ENCODE measurements at places on chromosomes 4 and X.

DNA sequence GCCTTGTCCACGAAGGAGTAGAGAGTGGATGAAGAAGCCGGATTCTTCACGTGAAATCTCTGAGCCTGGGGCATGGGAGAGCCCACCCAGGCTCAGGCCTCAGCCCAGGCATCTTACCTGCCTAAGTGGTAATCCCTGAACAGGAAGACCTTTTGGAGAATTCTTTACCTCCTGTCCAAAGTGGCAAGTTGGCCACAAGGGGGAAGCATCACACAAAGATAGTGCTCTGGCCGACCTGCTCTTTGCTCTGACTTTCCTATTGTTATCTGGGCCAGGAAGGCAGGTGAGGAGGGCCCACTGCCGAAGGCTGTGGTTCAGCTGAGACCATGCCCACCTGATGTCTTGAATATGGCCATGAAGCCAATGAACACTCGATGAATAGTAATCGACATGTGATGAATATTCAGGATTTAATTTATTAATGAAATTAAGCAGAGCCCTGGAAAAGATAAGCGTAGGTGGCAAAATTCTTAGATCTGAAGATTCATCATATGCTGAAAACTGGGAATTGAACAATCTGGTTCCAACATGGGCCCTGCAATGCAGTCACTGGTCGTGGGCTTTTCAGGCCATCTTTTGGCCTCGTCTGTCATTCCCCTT lies 93.8 kb downstream of the PDGFRA start:
- peak; percentile 11 for DNase-seq

DNA sequence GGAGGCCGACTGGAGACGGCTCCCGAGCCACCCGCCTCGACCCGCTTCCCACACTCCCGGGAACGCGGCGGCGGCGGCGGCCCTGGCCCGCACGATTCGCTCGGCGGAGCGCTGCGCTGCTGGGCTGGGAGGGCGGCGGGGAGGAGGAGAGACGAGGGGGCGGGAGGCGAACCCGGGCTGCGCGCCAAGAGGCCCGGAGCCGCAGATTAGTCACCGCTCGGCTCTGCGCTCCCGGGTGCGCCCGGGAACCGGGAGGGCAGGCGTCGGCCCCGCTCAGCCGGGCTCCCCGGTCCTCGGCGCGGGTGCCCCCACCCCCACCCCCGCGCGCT lies 11.2 kb upstream of the BCOR start:
- DNase-seq: no peak

GRCh38 chr4:76210452-76210851 lies 3.2 kb downstream of the SCARB2 start:
- no peak for DNase-seq

- no peak for DNase-seq
These were observed 57.2 kb upstream of the PUDP start for GRCh38 chrX:7205037-7205577.

- DNase-seq: no peak
These were observed 2.5 kb downstream of the SH3BP2 start for GRCh38 chr4:2795300-2795892.

DNA sequence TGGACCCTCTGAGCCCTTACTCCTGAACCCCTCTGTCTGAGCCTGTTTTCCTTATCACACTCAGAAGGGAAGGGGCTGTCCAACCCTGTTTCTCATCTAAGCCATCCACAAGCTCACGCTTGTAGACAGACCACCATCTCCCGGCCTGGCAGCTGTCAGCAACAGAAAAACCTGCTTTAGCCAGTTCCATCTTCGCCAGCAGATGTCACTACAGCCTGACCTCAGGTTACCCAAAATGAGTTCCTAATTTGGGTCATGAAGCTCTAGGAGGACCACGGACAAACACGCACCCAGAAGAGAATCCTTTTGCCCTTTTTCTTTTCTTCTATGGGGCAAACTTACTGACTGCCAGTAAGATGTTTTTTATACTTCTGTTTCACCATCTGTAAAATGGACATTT lies 445.4 kb downstream of the BCOR start:
- DNase-seq: no peak

DNA sequence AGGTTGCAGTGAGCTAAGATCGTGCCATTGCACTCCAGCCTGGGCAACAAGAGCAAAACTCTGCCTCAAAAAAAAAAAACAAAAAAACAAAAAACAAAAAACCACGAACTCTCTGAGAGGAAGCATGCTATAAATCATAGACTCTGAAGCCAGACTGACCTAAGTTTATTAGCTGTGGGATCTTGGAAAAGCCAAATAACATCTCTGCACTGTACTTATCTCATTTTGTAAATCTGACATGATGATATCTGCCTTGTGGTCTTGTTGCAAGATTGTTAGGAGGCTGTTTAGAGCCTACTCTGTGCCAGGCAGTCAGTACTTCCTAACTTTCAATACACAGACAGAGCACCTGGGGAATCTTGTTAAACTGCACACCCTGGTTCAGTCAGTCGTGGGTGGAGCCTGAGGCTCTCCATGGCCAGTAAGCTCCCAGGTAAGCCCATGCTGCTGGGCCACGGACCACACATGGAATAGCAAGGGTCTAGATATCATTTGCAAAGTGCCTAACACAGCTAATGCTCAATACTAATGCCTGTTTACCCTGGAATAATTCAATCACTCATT lies 107.6 kb upstream of the SMIM10 start:
- no peak for DNase-seq

GRCh38 chr4:142307857-142308256 lies 538.2 kb downstream of the INPP4B start:
- no peak for DNase-seq

DNA sequence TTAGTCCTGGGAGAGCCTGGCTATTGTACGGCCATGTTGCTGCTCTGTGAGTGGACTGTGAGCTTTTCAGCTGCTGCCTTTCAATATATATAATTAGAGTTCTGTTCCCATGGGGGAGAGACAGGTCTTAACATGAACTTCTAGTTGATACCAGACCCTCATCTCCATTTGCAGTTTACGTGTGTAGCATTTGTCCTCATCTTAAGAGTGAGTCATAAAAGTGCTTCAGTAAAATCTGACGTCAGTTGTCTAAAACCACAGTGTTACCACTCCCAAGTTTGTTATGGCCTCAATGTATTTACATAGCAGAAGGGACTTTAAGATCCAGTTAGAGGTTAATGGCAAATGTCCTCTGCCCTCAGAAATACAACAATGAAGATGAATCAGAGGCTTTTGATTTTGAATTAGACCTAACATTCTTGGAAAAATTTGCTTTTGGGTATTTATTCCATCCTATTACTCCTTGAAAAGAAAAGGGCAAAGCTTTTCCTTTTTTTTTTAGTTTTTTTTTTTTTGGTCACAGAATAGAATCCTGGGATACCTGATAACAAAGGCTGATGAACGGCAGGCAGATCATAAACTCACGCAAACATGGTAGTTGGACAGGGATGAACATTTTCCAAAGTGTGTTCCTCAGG lies 38.6 kb downstream of the PHOX2B start:
- DNase-seq: no peak

GRCh38 chrX:50579955-50580354 lies 109.3 kb upstream of the DGKK start:
- peak; percentile 0 for DNase-seq

GRCh38 chrX:16469870-16470269 lies 180.1 kb upstream of the S100G start:
- DNase-seq: no peak

DNA sequence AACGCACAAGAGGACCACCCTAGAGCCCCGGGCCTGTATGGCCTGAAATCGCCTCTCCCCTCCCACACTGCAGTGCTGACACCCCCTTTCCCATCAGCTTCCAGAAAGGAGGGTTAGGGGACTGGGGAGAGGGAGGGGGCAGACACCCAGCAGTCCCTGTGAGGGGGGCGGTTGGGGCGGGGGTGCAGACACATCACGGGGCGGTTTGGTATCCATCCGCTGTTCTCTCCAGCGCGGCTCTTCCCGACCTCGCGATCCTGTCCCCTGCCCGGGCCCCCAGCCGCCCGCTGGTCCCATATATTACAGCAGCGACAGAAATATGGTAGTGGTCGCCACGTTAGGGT lies 404 bp upstream of the GPRASP2 start:
- DNase-seq: no peak

GRCh38 chr4:88792821-88793220 lies 95.2 kb upstream of the NAP1L5 start:
- DNase-seq: no peak

- no peak for DNase-seq
These were observed 22.9 kb downstream of the ABLIM2 start for GRCh38 chr4:8135666-8136065.

- no peak for DNase-seq
These were observed 75.4 kb downstream of the FAM13A start for GRCh38 chr4:88981556-88981955.

All from activated T-cell treated with anti-CD3 and anti-CD28 coated beads for 4 hours (primary cell).